Naive thymus-derived CD8-positive, alpha-beta T cell (primary cell): ENCODE measurements at places on chromosomes 5 and 9. TPM values are rescaled to one million over a fixed set of nuclear protein-coding genes. Genes with fewer than 3 reads are reported as not detected.

The DDX4 gene
- total RNA-seq = not detected

The SHOC1 gene
- not detected for total RNA-seq

The SLCO6A1 gene
- not detected for total RNA-seq

The CARTPT gene
- total RNA-seq = not detected

The MTX3 gene
- 29.4 TPM for total RNA-seq

The EQTN gene
- total RNA-seq = not detected

The NEK6 gene
- 1.2 TPM for total RNA-seq

The FOXD4L5 gene
- 0.52 TPM for total RNA-seq

The PCDHA9 gene
- total RNA-seq = not detected

The MSMP gene
- total RNA-seq = 0.88 TPM

The SPATA31A3 gene
- not detected for total RNA-seq

The CDC37L1 gene
- 29.5 TPM for total RNA-seq

The SOHLH1 gene
- total RNA-seq = not detected

GRCh38 chr5:90518661-90519060 is 10.7 kb downstream of the LYSMD3 start:
- peaks cover 17% of the 10 kb centered on the region for H3K4me1 ChIP-seq
- H3K27ac ChIP-seq = no peak overlapping the region
- no peaks in the 10 kb centered on the region for H3K27me3 ChIP-seq
- peaks cover 25% of the 10 kb centered on the region for H3K36me3 ChIP-seq

- no peak overlapping the region for H3K4me3 ChIP-seq
- H3K36me3 ChIP-seq = no peaks in the 10 kb centered on the region
- peaks cover 4% of the 10 kb centered on the region for H3K27me3 ChIP-seq
- H3K4me1 ChIP-seq = no peaks in the 10 kb centered on the region
- no peak for DNase-seq
These were observed 70.3 kb downstream of the CTSL start for GRCh38 chr9:87796196-87796595.

GRCh38 chr9:14205463-14205862 is 108.5 kb downstream of the NFIB start:
- H3K27ac ChIP-seq = no peak overlapping the region
- no peaks in the 10 kb centered on the region for H3K36me3 ChIP-seq
- peaks cover 15% of the 10 kb centered on the region for H3K27me3 ChIP-seq
- no peak overlapping the region for H3K4me3 ChIP-seq
- no peak for DNase-seq
- no peaks in the 10 kb centered on the region for H3K4me1 ChIP-seq

- DNase-seq = no peak
- H3K36me3 ChIP-seq = peaks cover 9% of the 10 kb centered on the region
- H3K4me1 ChIP-seq = peaks cover 16% of the 10 kb centered on the region
- H3K27ac ChIP-seq = no peak overlapping the region
These were observed 147.8 kb downstream of the AOPEP start for GRCh38 chr9:94874316-94874715.

DNA sequence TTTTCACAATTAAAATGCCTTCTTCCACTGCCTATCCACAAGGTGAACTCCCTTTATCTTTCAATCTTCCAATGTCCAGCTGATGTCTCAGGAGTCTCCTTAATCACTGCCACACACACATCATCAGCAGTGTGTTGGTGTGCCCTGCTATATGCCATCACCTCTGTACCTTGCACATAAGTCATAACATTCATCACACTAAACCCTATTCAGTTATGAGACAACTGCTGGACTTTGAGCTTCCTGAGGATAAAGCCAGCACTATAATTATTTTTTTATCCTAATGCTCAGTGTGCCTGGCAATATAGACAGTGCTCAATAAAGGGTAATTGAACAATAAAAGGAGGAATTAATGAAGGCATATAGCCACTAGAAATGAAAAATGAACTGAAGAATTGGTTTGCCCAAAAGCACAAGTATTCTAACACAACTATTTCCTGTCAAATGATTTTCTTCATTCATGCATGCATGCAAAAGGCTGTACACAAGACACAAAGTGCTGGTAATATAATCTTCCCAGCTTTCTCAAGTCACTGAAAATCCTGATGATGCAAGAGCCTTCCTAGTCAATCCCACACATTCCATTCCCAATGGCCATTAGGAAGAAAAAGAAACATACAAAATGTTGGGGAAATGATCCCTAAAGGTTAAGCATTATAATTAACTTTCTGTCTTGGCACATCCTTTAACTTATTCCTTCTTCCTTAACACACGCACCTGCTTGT is 32.4 kb downstream of the LPAR1 start:
- peaks cover 1% of the 10 kb centered on the region for H3K27me3 ChIP-seq
- no peak overlapping the region for H3K4me3 ChIP-seq
- H3K27ac ChIP-seq = no peak overlapping the region
- H3K36me3 ChIP-seq = no peaks in the 10 kb centered on the region
- no peaks in the 10 kb centered on the region for H3K4me1 ChIP-seq

DNA sequence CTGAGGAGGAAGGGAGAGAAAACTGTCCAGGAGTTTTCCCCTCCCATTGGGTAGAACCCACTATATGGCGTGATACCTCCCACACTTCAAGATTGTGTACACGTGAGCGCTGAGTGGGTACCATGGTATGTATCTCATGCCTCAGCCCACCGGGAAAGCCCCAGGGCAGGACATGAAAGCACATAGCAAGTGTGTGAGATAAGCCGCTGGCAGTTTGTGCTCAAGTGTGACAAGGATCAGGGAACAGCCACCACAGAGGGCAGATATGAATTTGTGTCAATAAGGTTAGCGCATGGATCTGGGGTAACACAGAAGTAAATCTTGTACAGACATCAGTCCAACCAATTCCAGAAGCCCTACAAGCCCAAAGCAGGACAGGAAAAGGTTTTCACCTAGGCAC is 42.6 kb upstream of the NAA35 start:
- no peak overlapping the region for H3K4me3 ChIP-seq
- no peak for DNase-seq
- H3K36me3 ChIP-seq = no peaks in the 10 kb centered on the region
- H3K27ac ChIP-seq = peak overlapping the region; percentile 10
- peaks cover 4% of the 10 kb centered on the region for H3K4me1 ChIP-seq

GRCh38 chr5:95664204-95664786 is 17.7 kb downstream of the RFESD start:
- H3K4me1 ChIP-seq = peaks cover 3% of the 10 kb centered on the region
- H3K36me3 ChIP-seq = no peaks in the 10 kb centered on the region
- peak; percentile 23 for DNase-seq

- no peak overlapping the region for H3K4me3 ChIP-seq
- H3K4me1 ChIP-seq = peaks cover 5% of the 10 kb centered on the region
- no peaks in the 10 kb centered on the region for H3K27me3 ChIP-seq
These were observed 3.9 kb upstream of the C5orf58 start for GRCh38 chr5:170228762-170229435.

DNA sequence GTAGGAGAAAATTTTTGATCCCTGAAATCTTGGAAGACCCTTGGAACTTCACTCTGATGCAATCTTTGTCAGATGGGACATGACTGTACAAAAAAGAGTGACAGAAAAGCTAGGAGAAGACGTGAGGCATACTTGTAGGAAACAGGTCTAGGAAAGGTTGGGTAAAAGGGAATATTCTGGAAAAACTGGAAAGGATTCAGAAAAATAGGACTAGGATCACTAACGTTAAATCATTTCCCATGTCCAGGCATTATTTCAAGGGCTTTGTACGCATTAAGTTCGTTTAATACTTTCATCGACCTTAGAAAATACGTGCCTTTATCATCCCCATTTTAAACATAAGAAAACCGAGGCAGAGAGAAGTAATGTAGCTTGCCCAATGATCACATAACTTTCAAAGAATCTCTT is 2.9 kb downstream of the ALDH1A1 start:
- no peak for DNase-seq
- peaks cover 10% of the 10 kb centered on the region for H3K27me3 ChIP-seq
- H3K4me3 ChIP-seq = no peak overlapping the region
- no peaks in the 10 kb centered on the region for H3K4me1 ChIP-seq
- no peak overlapping the region for H3K27ac ChIP-seq
- no peaks in the 10 kb centered on the region for H3K36me3 ChIP-seq

DNA sequence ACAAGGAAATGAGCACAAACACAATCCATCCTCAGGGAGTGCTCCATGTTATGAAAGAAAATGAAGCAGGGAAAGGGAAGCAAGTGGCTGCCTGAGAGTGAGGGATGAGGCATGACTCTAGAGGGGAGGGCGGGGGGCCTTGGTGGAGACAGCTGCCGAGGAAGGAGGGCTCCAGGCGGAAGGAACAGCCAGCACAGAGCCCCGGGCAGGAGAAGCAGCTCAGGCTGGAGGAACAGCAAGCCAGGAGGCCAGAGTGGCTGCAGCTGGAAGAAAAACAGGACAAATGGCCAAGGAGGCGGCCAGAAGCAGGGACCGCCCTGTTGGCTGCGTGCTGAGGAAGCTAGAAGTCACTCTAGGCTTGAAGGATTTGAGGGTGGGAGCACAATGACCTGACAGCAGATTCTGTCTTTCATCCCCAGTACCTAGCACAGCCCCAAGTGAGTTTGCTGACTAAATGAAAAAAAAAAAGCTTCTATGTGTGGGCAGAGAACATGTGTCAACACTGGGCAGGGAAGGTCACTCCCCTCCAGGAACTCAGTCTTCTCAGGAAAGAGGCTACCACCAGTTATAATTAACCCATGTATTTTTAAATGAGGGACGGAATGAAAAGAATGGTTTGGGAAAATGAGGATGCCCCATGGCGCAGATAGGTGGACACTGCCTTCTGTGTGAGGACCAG is 142.8 kb downstream of the DCP2 start:
- DNase-seq = no peak
- no peak overlapping the region for H3K27ac ChIP-seq
- H3K4me3 ChIP-seq = no peak overlapping the region
- peaks cover 2% of the 10 kb centered on the region for H3K27me3 ChIP-seq
- H3K4me1 ChIP-seq = no peaks in the 10 kb centered on the region

GRCh38 chr5:66436721-66437120 is 159.5 kb upstream of the MAST4 start:
- H3K4me1 ChIP-seq = peaks cover 2% of the 10 kb centered on the region
- no peaks in the 10 kb centered on the region for H3K36me3 ChIP-seq
- no peak overlapping the region for H3K27ac ChIP-seq

DNA sequence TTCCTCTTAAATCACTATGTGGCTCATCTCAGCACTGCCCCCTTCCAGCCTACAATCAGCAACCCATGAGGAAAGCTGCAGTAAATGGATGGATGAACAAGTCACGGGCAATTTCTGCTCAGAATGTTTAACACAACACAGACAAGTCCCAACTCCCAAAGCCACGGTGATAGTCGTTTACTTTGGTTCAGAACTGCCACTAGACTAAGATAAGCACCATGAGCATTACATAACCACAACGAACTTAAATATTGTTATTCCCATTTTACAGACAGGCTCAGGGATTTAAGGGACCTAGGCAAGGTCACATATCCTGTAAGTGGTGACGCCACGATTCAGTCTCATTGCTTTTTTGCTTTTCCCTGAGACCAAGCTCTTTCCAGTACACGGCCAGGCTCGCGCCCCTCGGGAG is 2.0 kb upstream of the SMIM27 start:
- no peaks in the 10 kb centered on the region for H3K36me3 ChIP-seq
- H3K4me3 ChIP-seq = peak overlapping the region; percentile 96
- no peak for DNase-seq

GRCh38 chr9:128683340-128684064 is 5.5 kb upstream of the SET start:
- no peaks in the 10 kb centered on the region for H3K27me3 ChIP-seq
- peak overlapping the region; percentile 96 for H3K4me3 ChIP-seq
- H3K27ac ChIP-seq = peak overlapping the region; percentile 99
- DNase-seq = no peak
- H3K4me1 ChIP-seq = peaks cover 25% of the 10 kb centered on the region
- H3K36me3 ChIP-seq = no peaks in the 10 kb centered on the region

GRCh38 chr5:128535251-128535650 is 2.8 kb downstream of the FBN2 start:
- H3K4me3 ChIP-seq = no peak overlapping the region
- DNase-seq = no peak
- no peak overlapping the region for H3K27ac ChIP-seq
- H3K4me1 ChIP-seq = no peaks in the 10 kb centered on the region
- H3K27me3 ChIP-seq = peaks cover 17% of the 10 kb centered on the region

DNA sequence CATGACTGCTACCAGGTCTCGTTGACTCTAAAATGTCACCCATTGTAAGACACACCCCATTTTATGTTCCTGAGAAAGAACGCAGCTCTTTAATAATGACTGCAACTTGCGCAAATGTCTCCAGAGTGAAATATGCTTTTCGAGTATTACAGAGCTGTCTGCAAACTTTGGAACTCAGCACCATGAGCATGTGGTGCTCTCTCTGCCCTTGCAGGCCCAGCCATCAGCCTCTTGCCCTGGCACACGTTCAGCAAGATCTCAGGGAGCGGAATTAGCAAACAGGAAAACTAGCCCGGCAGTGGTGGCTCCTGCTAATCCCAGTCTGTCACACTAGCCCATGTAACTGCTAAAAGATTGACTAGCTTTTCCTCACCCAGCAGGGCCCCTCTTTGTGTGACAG is 114.5 kb upstream of the SLC1A3 start:
- H3K4me3 ChIP-seq = no peak overlapping the region
- H3K27ac ChIP-seq = no peak overlapping the region
- H3K4me1 ChIP-seq = no peaks in the 10 kb centered on the region
- DNase-seq = no peak

- no peak for DNase-seq
- no peak overlapping the region for H3K4me3 ChIP-seq
- peaks cover 3% of the 10 kb centered on the region for H3K36me3 ChIP-seq
- no peaks in the 10 kb centered on the region for H3K4me1 ChIP-seq
- H3K27ac ChIP-seq = peak overlapping the region; percentile 62
- H3K27me3 ChIP-seq = peaks cover 19% of the 10 kb centered on the region
These were observed 1.8 kb downstream of the ELAVL2 start for GRCh38 chr9:23823986-23824829.

DNA sequence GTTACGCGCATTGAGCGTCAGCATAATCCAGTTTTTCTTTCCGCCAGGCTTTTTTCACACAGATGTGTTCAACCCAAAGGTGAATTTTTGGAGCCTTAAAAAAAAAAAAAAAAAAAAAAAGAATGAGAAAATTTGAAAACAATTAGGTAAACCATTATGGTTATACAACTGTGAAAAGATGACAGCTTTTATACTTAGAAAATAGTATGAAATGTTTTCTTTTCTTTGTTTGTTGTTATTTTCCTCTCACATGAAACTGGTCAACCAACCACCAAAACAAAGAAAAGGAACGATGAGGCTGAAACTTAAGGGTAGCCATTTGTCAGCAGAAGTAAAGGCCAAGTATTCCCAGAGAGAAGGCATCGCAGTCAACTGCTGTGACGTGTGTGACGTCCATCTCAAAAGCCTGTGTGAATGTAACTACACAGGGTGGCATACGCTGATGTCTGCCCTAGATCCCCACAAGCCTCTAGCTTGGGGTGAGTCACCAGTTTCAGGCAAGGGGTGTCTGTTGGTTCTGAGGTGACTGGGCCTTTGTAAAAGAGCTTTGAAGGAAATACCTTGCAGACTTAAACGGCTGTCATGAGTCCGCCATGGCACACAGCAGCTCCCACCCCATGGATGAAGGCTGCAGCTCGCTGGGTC is 182.9 kb downstream of the AOPEP start:
- no peak overlapping the region for H3K27ac ChIP-seq
- no peak overlapping the region for H3K4me3 ChIP-seq
- H3K36me3 ChIP-seq = no peaks in the 10 kb centered on the region
- H3K27me3 ChIP-seq = no peaks in the 10 kb centered on the region
- DNase-seq = no peak
